NCI-H526 treated with DMSO at 0.1 percent for 48 hours (cell line): ENCODE measurements at places on chromosomes 2 and 18.

DNA sequence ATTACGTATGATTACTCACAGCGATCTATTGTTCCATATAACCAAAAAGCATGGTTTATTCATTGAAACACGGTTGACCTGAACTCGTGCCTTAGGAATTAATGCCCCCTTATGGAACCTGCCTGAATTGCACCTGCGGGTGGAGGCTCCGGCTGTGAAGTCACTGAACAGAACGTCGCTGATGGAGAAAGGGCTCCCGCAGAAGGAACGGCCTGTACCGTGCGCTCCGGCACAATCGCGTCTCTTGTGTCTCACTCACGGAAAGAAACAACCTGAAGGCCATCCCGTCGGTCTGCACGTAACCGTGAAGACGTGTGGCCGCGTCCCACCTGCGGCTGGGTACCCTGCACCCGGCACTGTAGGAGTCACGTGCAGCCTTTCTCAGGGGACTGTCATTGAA is 133.1 kb downstream of the NFATC1 start:
- DNase-seq: peak; percentile 50

DNA sequence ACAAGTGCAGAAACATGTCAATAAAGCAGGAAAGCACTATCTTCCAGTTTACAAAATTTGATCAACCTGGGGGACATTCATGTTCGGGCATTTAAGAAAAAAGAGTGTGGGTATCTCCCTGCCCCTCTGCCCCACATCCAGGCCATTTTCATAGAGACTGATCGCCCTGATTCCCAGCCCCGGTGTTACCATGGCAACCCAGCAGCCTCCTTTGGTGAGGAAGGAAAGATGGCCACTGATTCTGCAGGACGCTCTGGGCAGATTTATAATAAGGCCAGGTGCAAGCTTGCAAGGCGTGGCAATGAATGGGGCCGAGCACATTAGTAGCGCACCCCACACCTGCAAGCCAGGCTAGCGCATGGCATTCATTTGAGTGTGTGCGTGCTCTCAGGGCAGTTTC is 36.7 kb upstream of the ARL4C start:
- peak; percentile 23 for DNase-seq

GRCh38 chr2:182463760-182464159 is 36.9 kb upstream of the PDE1A start:
- no peak for DNase-seq

DNA sequence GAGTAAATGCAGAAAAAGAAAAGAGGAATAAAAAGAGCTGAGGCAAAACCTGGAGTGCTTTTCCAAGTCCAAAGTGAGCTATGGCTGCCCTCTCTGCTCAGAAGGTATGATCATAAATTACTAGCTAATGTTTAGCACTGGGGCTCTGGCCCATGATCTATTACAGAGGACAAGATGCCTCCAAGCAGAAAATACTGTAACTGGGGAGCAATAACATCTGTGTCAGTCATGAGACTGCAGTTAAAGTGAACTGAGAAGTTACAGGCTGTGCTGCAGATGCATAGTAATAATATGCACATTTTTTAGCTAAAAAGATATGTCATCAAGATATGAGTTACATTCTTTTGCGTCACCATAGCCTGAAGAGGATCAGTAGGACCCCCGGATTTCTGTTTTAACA is 209.4 kb upstream of the RBBP8 start:
- no peak for DNase-seq

DNA sequence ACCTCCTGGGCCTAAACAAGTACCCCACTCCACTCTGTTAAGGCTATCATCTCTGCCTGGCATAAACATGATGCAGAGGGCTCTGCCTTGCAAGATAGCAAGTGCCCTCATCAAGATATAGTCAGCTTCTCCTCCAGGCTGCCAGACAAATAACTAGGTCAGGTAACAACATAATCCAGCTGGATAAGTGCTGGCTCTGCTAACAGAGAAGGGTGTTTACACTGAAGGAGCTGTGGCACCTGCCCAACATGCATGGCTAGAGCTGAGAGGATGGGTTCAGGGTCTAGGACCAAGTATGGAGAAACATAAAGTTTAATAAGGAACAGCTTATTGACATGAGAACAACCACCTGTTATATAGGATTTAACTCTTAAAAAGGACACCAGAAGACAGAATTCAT is 42.8 kb downstream of the DLGAP1 start:
- no peak for DNase-seq

DNA sequence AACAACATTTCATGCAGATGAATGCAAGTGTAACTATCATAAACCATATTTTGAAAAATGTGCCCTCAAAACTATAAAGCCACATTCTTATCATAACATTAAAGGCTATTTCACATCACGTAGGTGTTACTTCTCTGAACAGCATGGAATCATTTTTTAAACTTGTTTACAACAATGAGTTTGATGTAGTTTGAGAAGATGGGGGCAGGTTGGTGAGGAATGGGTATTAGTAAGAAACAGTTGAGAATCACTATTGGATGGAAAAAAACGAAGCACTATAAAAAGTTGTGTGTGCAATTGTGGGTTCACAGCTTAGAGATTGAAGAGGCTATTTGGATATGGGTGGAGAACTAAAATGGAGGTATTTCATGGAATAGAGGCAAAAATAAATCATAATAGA is 569.1 kb downstream of the ARHGAP15 start:
- no peak for DNase-seq

DNA sequence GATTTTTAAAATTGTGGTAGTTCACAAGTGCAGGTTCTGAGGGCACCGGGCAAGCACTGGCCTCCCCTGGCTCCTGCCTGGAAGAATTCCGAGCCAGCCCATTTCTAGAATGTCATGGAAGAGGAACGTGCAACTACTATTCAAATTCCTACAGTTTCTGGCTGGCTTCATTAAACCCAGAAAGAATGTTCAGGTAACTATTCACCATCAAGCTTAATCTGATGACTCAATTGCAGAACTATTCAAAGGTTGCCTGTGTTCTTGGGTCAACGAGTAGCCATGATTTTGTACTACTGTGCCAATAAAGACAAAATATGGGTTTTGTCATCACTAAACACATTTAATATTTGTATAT is 14.3 kb upstream of the MFF start:
- DNase-seq: no peak

DNA sequence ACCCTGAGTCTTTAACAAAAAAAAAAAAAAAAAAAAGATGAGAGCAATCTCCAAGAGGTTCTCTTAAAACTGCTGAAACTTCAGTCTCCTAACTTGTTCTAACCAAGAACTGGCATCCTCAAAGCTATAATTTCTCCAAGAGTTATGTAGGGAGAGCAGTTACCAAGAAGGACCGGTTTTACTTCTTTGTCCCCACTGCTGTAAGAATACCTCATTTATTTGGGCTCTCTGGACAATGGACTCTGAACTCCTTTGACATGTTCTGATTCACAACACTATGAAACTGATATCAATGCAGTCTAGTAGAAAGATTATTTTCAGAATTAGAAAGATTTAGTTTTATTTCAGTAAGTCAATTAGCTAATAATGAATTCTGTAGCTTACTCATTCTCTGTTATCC is 84.5 kb upstream of the DTNB start:
- DNase-seq: no peak

DNA sequence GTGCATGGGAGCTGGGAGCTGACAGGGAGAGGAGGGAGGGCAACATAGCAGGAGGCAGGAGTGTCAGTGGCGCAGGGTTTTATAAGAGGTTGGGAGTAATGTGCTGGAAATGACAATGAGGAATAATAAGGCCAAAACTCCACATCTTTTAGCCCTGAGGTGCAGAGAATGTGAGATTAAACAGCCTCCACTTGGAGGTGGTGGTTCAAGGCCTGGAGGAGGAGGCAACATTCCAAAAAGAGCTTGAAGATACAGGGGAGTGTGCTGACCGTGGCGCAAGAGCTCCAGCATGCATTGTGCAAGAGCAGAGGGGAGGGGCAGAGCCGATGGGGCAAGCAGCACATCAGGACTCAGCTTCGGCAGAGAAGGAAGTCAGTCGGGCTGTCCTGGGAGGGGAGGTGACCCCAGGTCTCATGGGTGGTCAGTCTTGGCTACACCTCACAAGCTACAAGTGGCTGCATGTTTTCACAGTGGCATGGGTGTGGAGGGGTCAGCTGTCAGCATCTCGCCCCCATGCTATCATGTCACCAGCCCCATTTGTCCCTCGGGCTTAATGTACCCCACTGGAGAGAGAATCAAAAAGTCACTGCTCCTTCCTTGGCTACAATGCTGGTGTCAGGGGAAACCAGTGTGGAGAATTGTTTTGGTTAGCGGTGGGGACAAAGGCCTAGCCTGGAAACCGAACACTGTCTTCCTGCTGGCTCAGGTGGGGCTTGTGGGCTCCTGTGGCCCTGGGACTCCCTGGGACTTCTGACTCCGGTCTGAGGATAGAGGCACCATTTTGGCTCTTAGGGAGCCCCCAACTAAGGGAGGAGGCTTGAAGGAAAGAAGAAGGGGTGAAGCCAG is 208.0 kb downstream of the ZFP36L2 start:
- DNase-seq: no peak

GRCh38 chr2:18976168-18976961 is 382.1 kb downstream of the OSR1 start:
- DNase-seq: no peak

GRCh38 chr2:1887915-1888314 is 143.6 kb upstream of the PXDN start:
- DNase-seq: no peak

- DNase-seq: no peak
Observed at GRCh38 chr18:8734496-8734895, 29.1 kb downstream of the MTCL1 start.

GRCh38 chr2:189204322-189204941 is 24.9 kb upstream of the COL5A2 start:
- no peak for DNase-seq
